CD4-positive, CD25-positive, alpha-beta regulatory T cell (primary cell): ENCODE measurements at places on chromosomes 6 and 20. TPM values are rescaled to one million over a fixed set of nuclear protein-coding genes. Genes with fewer than 3 reads are reported as not detected.
A peak's percentile ranks its signal among the peaks of the same experiment; 100 is the strongest.

- no peak overlapping the region for H3K27ac ChIP-seq
- no peaks in the 10 kb centered on the region for H3K36me3 ChIP-seq
- no peak for DNase-seq
- no peaks in the 10 kb centered on the region for H3K4me1 ChIP-seq
Measured at GRCh38 chr6:110139052-110139451, 40.4 kb downstream of the WASF1 start.

- H3K4me1 ChIP-seq: no peaks in the 10 kb centered on the region
- no peak overlapping the region for H3K4me3 ChIP-seq
- H3K36me3 ChIP-seq: no peaks in the 10 kb centered on the region
- H3K27ac ChIP-seq: no peak overlapping the region
Measured at GRCh38 chr6:167236239-167236571, 54.9 kb upstream of the UNC93A start.

DNA sequence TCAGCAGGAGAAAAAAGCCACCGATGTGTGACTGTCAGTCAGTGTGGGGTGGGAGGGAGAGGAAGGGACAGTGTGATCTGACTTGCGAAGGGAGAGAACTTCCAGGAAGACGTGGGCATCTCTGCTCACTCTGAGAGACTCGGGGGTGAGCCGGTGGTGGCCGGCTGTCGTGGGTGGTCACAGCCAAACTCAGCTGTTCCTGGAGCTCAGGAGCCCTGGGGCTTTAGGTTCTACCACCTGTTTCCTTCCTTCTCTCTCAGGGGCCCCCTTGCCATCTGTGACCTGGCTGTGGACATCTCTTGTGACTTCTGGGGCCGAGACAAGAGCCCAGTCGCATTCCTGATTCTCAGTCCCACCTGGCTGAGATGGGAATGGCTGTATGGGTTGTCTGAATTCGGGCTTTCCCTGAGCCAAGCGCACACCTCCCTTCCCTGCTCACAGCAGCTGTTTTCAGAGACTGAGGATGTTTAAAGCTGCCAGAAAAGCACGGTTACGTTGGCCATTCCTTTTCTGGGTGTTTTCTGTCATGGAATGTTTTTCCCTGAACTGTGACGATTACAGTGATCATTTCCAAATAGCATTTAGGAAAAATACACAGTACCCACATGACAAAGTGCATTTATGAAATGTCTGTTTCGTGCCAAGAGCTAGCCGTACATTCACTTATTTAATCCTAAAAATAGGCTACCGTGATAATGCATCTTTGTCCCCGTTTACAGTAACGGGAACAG is 36.5 kb downstream of the SYNJ2 start:
- no peaks in the 10 kb centered on the region for H3K27me3 ChIP-seq
- H3K4me1 ChIP-seq: no peaks in the 10 kb centered on the region
- DNase-seq: no peak

- no peaks in the 10 kb centered on the region for H3K27me3 ChIP-seq
- no peaks in the 10 kb centered on the region for H3K36me3 ChIP-seq
- DNase-seq: no peak
- H3K4me3 ChIP-seq: no peak overlapping the region
- no peaks in the 10 kb centered on the region for H3K4me1 ChIP-seq
- no peak overlapping the region for H3K27ac ChIP-seq
Measured at GRCh38 chr6:130995783-130996447, 67.1 kb downstream of the EPB41L2 start.

DNA sequence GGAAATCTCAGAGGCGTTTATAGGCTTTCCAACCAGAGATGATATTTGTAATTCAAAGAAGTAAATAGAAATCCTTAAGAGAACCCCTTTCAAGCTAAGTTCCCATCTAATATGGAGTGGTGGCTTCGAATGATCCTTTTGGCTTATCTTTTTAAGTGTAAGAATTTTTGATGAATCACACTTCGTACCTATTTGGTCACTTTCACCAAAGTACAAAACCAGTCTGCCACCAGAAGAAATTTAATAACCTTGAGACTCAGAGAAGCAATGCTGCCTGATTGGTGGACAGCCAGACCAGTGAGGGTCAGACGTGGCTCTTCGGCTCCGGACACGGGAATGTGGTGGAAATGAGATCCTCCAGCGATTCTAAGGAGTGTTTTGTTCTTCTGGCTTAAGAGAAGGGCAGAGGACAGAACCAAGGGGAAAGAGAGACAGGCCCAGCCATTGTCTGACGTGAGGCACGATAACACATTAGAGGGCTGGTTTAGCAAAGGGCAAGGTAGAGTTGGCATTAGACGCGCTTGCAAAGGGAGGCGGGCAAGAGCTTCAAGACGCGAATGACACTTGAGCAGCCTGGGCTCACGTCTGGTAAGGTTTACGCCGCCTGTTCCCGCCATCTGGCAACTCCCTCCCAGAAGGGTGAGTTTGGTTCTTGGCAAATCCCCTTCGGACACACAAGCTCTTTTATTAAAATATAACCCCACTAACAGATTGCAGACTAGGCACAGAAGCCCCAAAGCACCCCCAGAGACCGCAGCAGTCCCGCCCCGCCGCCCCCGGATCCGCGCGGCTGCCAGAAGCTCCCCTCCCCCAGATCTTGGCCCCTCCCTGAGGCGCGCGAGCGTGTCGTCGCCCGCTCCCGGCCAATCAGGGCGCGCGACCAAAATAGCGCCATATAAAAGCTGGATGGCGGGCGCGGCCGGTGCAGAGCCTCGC is 50.0 kb upstream of the EZR start:
- H3K4me3 ChIP-seq: peak overlapping the region; percentile 77
- DNase-seq: peak; percentile 99
- H3K36me3 ChIP-seq: no peaks in the 10 kb centered on the region
- H3K27ac ChIP-seq: peak overlapping the region; percentile 100
- H3K4me1 ChIP-seq: peaks cover 16% of the 10 kb centered on the region

DNA sequence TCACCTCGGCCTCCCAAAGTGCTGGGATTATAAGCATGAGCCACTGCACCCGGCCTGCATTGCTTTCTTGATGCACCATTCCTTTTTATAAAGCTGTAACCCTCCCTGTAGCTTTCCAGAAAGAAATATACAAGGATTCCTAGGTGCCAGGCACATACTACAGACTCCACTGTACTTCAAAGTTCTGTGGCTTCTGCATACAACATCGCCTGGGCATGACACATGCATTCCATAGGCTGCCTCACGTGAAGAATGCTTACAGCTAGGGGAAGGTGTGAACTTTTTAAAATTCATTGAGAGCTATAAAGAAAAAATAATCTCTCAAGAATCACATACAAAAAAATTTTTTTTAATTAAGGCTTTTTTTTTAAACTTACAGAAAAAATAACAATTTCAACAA is 50.2 kb downstream of the TRAM2 start:
- H3K27me3 ChIP-seq: no peaks in the 10 kb centered on the region
- H3K36me3 ChIP-seq: no peaks in the 10 kb centered on the region
- no peak overlapping the region for H3K27ac ChIP-seq
- H3K4me3 ChIP-seq: no peak overlapping the region
- no peak for DNase-seq
- H3K4me1 ChIP-seq: no peaks in the 10 kb centered on the region

GRCh38 chr6:5126214-5126613 is 41.1 kb downstream of the PPP1R3G start:
- H3K36me3 ChIP-seq: no peaks in the 10 kb centered on the region
- H3K27me3 ChIP-seq: no peaks in the 10 kb centered on the region
- no peak for DNase-seq
- H3K27ac ChIP-seq: no peak overlapping the region
- no peak overlapping the region for H3K4me3 ChIP-seq

DNA sequence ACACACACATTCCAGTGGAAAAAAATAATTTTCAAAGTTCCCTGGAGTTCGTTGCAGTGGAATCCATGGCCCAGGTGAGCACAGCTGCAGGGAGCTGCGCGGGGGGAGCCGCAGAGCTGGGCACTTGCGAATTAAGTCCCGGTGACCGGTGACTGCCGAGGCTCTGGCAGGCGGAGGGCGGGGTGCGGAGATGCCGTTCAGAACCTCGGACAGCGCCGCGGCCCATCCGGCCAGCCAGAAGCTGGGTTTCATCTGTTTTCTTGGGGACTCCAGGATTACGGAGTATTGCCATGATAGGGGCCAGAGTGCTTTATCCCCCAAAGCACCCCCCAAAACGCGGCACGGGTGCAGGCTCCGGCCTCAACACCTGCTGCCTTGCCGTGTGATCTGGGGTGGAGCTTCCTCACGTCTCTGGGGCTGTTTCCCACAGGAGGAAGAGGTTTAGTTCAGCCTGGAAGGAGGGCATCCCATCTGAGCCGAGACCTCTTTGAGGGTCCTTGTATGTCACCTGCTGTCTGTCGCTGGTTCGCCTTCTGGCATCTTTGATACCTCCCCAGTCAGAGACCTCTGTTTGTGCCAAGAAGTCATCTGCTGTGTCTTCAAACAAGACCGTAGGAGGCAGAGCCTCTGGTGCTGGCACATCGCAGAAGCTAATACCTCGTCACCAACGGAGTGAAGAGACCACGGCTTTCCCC is 99.4 kb downstream of the YTHDF1 start:
- peaks cover 3% of the 10 kb centered on the region for H3K27me3 ChIP-seq
- DNase-seq: no peak
- no peaks in the 10 kb centered on the region for H3K4me1 ChIP-seq

- no peaks in the 10 kb centered on the region for H3K36me3 ChIP-seq
- no peak for DNase-seq
- H3K27me3 ChIP-seq: no peaks in the 10 kb centered on the region
- H3K4me3 ChIP-seq: no peak overlapping the region
Measured at GRCh38 chr6:148535976-148536375, 193.3 kb downstream of the SASH1 start.

DNA sequence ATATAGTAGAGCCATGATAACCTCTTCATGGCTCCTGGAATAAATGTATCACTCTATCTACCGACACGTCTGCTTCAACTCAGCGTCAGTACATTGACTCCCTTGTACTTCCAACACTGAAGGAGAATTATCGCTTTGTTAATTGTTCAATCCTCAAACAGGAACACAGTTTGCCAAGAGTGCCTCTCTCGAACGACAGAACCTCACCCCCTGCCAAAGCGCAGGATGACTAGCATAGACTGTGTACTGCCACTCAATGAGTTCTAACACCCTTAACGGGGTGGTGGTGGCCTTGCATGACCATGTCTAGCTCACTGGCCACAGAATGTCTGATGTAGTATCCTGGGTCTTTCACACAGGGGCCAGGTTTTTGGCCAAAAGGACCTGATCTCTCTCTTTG is 81.4 kb upstream of the HEY2 start:
- no peak overlapping the region for H3K27ac ChIP-seq
- no peaks in the 10 kb centered on the region for H3K4me1 ChIP-seq
- no peak for DNase-seq
- H3K36me3 ChIP-seq: no peaks in the 10 kb centered on the region

GRCh38 chr6:147268254-147268653 is 64.0 kb downstream of the STXBP5 start:
- DNase-seq: no peak
- no peak overlapping the region for H3K4me3 ChIP-seq
- H3K27ac ChIP-seq: no peak overlapping the region
- no peaks in the 10 kb centered on the region for H3K4me1 ChIP-seq
- no peaks in the 10 kb centered on the region for H3K27me3 ChIP-seq

GRCh38 chr20:50325651-50326050 is 135.0 kb downstream of the CEBPB start:
- H3K4me1 ChIP-seq: no peaks in the 10 kb centered on the region
- H3K4me3 ChIP-seq: no peak overlapping the region
- no peak overlapping the region for H3K27ac ChIP-seq
- peaks cover 2% of the 10 kb centered on the region for H3K27me3 ChIP-seq

- no peaks in the 10 kb centered on the region for H3K4me1 ChIP-seq
- no peak overlapping the region for H3K27ac ChIP-seq
- no peaks in the 10 kb centered on the region for H3K36me3 ChIP-seq
- no peaks in the 10 kb centered on the region for H3K27me3 ChIP-seq
- DNase-seq: no peak
- H3K4me3 ChIP-seq: no peak overlapping the region
Measured at GRCh38 chr20:8242827-8243724, 111.0 kb downstream of the PLCB1 start.

- no peaks in the 10 kb centered on the region for H3K4me1 ChIP-seq
- DNase-seq: no peak
- H3K4me3 ChIP-seq: no peak overlapping the region
- H3K27me3 ChIP-seq: no peaks in the 10 kb centered on the region
- no peak overlapping the region for H3K27ac ChIP-seq
Measured at GRCh38 chr6:160112628-160113299, 8.9 kb upstream of the SLC22A1 start.

- H3K36me3 ChIP-seq: no peaks in the 10 kb centered on the region
- no peak overlapping the region for H3K27ac ChIP-seq
- peaks cover 11% of the 10 kb centered on the region for H3K27me3 ChIP-seq
- no peak overlapping the region for H3K4me3 ChIP-seq
- no peaks in the 10 kb centered on the region for H3K4me1 ChIP-seq
- no peak for DNase-seq
Measured at GRCh38 chr6:159479146-159479545, 213.9 kb downstream of the SOD2 start.

- no peak for DNase-seq
- H3K4me1 ChIP-seq: no peaks in the 10 kb centered on the region
- no peak overlapping the region for H3K4me3 ChIP-seq
Measured at GRCh38 chr6:122075917-122076316, 323.5 kb upstream of the HSF2 start.

- H3K27ac ChIP-seq: no peak overlapping the region
- H3K27me3 ChIP-seq: no peaks in the 10 kb centered on the region
- no peak overlapping the region for H3K4me3 ChIP-seq
- no peak for DNase-seq
- no peaks in the 10 kb centered on the region for H3K4me1 ChIP-seq
- H3K36me3 ChIP-seq: no peaks in the 10 kb centered on the region
Measured at GRCh38 chr20:62347445-62347844, 19.7 kb downstream of the LAMA5 start.

- no peaks in the 10 kb centered on the region for H3K27me3 ChIP-seq
- no peak for DNase-seq
- H3K4me3 ChIP-seq: no peak overlapping the region
- no peaks in the 10 kb centered on the region for H3K4me1 ChIP-seq
Measured at GRCh38 chr6:121160276-121160675, 174.0 kb downstream of the TBC1D32 start.

DNA sequence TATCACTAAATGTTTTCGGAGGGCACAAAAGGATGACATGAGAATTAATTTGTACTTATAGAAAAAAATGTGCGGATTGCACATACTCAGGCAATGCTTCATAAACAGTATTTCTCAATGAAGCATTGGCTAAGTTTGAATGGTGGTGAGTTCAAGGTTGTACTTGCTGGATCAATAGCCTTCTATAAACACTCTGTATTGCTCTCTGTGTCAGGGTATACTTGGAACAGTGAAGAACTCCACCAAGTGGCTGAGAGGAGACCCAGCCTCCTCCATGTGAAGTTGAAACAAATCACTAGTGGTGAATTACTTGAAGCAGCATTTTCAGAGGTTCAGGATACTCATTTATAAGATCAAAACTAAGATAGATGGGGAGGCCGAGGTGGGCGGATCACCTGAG is 360.6 kb downstream of the RIMS1 start:
- DNase-seq: no peak
- no peak overlapping the region for H3K27ac ChIP-seq
- no peaks in the 10 kb centered on the region for H3K4me1 ChIP-seq
- H3K4me3 ChIP-seq: no peak overlapping the region
- no peaks in the 10 kb centered on the region for H3K27me3 ChIP-seq

WFDC12 gene
- total RNA-seq: not detected

RMND1 gene
- 10.4 TPM for total RNA-seq

TRAPPC3L gene
- total RNA-seq: 0.37 TPM

FAM83C gene
- not detected for total RNA-seq

PTGIS gene
- not detected for total RNA-seq
